ENCODE measurements at places on chromosomes 16 and 17.

GRCh38 chr17:75032720-75033280 is 14.0 kb downstream of the ATP5PD start:
- DNase-seq, result no peak

DNA sequence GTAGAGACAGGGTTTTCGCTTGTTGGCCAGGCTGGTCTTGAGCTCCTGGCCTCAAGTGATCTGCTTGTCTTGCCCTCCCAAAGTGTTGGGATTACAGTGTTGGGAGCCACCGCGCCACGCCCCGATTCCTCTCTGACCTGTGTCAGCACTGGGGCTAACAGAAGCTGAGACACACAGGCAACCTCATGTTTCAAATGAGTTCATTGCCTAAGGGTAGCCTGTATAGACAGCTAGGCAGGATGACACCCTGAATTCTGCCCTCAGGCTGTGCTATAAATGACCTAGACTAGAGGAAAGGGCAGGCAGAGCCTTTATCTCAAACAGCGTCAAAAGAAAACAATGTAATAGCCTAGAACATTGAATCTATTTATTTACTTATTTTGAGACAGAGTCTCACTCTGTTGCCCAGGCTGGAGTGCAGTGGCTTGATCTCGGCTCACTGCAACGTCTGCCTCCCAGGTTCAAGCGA is 2.3 kb upstream of the CDK3 start:
- DNase-seq, result no peak

DNA sequence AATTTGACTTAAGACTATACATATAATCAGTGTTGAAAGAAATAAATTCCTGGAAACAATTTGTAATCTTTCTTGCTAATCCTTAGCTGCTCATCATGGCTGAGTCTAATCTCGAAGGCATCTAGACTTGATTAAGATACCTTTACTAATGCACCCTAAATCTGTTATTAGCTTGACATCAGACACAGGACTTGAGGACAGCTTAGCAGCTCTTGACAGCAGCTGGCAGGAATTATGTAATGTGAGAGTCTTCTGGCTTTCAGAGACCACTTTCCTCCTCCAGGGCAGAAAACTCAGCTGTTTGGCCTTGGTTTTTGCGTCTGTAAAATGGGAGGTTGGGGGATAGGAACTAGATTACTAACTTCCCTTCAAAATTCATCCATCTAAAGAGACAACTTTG is 7.1 kb upstream of the MPP2 start:
- DNase-seq, result no peak

- peak; percentile 57 for DNase-seq
Measured at GRCh38 chr16:29815032-29815721, 775 bp upstream of the PAGR1 start.

DNA sequence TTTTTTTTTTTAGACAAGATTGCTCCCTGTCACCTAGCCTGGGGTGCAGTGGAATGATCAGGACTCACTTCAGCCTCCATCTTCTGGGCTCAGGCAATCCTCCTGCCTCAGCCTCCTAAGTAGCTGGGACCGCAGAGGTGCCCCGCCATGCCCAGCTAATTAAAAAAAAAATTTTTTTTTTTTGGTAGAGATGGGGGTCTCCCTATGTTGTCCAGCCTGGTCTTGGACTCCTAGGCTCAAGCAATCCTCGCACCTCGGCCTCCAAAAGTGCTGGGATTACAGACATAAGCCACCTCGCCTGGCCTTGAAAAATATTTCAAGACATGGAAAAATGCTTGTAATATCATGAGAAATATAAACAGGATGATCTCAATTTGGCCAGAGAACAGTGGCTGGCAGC is 42.9 kb downstream of the HAPSTR1 start:
- DNase-seq, result no peak

DNA sequence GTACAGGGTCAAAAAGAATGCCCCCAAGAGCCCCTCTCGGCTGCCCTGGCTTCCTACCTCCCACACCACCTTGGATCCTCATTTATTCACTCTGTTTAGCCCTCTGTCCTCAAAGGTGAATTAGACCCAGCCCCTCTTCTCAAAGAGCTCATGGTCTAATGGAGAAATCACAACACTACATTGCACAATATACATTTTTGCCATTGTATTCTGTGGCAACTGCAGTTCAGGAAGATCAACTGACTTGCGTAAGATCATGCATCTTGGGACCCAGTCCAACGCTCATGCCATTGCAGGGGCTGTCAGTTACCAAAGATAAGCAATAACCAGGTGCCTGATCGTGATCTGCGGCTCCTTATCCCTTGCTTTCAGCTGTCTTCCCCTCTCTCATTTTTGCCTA is 1.4 kb downstream of the KRT38 start:
- DNase-seq, result no peak

DNA sequence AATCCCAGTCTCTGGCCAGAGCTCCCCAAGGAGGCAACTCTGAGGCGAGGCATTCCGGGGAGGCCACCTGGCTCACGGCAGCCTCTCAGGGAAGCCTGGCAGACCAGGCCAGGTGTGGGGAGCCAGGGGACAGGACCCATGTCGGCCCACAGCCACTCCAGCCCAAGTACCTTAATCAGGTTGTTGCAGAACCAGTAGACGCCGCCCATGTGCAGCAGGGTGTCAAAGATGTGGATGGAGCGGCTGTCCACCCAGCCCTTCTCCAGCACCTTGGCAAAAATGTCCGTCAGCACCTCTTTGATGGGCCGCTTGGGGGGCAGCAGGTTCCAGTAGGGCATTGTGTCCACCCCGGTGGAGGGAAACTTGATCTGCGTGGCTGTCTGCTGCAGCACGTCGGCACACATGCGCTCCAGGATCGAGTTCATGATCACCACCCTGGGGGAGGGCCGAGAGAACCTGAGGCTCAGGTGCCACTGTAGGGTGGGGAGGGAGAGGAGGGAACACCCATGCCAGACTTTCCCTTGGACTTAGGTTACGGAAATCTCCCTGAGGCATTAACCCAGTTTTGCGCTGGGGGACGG is 7.8 kb downstream of the CSF3 start:
- no peak for DNase-seq

GRCh38 chr16:11032922-11033291 is 88.5 kb downstream of the CLEC16A start:
- DNase-seq, result no peak

DNA sequence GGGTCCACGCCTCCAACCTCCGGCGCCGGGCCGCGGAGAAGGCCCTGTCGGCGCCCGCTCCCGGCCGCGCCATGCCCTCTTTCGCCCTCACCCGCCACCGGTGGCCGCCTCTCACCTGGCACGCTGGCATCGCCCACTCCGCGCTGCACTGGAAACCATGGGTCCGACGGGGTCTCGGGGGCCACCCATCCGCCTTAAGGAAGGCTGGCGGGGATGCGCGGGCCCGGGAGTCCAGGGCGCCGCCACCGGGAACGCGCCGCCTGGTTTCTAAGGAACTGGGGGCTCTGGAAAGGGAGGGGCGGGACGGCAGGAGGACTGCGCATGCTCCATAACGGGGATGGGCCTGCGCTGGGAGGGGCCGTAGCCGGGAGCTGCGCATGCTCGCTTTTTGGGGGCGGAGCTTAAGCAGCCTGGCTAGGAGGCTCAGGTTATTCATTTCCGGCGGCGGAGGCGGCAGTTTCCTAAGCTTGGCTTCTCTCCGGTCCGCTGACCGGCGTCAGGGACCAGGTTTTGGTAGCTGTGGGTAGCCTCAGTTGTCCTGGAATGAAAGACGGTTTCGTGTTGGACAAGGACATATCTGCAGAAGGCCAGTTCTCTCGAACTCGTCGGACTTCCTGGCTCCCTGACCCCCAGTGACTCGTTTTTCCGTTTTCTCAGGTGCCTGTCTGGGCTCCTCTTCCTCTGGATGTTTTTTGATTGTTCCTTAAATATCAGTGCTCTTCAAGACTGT is at the start of gene GFOD2:
GFOD2 (minus strand) TSS at position 269 of the 730 bp plus-strand sequence. CDS start 33,601 bp downstream, outside the sequence.
- peak; percentile 99 for DNase-seq

GRCh38 chr17:17391668-17392370 is 85.0 kb upstream of the MED9 start:
- DNase-seq, result peak; percentile 38

DNA sequence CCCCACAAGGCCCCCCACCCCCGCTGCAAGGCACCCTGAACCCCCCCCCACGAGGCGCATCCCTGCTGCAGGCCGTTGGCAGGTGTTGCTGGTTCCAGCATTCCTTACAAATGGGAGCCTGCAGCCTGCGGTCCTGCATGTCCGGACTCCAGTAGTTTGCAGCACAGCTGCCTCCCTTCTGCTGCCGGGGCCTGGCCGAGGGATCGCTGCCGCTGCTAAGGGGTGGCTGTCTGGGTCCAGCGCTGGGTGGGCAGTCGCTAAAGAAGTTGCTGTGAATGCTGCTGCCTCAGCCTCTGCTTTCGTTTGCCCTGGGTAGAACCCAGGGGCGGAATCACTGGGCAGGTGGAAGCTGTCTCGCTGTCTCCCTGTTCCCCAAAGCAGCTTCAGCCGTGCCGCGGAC is 11.8 kb downstream of the UTS2R start:
- DNase-seq, result no peak

DNA sequence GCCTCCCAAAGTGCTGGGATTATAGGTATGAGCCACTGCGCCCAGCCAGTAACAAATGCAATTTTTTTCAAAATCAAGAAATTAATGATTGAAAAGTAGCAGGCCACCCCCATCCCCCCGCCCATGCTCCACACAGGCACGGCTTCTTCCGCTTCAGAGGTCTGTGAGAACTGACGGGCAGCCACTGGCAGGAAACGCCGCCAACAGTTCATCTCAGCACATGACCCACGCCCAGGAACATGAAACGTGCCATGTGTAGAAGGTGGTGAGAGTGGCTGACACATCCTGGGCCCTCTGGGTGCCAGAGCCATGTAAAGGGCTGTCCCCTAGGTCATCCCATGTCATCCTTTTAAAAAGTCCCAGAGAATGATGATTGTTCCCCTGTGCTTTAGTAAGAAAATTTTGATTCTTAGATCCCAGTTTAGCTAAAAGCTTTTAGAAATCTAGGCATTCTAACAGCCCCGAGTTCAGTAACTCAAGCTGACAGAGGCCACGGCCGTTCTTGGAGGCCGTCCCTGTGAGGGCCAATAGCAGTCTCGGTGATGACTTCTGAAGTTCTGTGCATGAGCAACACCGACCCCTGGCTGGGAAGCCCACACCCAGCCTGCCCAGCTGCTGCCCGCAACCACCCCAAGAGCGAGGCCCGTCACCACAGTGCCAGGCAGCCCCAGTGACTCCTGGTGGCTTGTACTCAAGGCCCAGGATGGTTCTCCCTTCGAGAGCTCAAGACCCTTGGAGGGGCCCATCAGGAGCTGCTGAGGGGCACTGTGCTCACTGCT is 52.1 kb downstream of the KLHDC4 start:
- peak; percentile 41 for DNase-seq

GRCh38 chr16:56479469-56479868 is 28.1 kb downstream of the OGFOD1 start:
- no peak for DNase-seq

DNA sequence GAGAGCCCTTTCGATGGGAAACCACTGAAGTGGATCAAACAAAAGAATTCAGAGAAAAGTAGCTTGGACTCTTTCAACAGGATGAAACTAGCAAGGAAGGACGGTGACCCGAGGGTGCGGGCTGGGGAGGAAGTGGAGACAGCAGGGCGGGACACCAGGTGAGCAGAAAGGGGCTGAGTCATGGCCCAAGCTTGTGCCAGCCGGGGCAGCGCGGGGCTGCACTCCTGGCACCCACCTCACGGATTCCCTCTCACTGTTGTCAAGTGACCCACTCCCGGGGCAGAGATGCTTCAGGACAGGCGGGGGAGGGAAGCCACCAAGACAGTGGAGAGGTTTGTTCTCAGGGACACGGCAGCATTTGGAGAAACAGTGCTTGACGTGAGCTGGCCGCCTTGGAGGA is 10.7 kb upstream of the RNF222 start:
- DNase-seq, result no peak

- DNase-seq, result no peak
Measured at GRCh38 chr16:50540711-50541007, 7.5 kb upstream of the NKD1 start.

GRCh38 chr16:68273459-68273858 is 9.1 kb downstream of the SLC7A6 start:
- DNase-seq, result no peak

DNA sequence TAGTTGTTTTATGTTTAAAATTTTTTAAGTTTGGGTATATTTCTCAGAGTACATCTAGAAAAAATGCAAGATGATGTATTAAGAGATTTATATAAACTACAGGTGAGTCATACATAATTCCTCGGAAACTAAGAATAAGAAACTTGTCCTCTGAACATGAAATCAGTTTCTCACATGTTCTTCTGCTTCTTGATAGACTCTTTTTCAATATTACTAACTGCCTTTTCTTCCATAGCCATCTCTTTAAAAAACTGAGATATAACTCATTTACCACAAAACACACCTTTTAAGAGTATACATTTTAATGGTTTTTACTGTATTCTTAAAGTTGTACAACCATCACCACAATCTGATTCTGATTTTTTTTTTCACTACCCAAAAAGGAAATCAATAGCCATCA is 238.4 kb upstream of the AXIN2 start:
- no peak for DNase-seq

GRCh38 chr16:29881050-29881449 is 18.0 kb upstream of the CDIPT start:
- DNase-seq, result no peak

DNA sequence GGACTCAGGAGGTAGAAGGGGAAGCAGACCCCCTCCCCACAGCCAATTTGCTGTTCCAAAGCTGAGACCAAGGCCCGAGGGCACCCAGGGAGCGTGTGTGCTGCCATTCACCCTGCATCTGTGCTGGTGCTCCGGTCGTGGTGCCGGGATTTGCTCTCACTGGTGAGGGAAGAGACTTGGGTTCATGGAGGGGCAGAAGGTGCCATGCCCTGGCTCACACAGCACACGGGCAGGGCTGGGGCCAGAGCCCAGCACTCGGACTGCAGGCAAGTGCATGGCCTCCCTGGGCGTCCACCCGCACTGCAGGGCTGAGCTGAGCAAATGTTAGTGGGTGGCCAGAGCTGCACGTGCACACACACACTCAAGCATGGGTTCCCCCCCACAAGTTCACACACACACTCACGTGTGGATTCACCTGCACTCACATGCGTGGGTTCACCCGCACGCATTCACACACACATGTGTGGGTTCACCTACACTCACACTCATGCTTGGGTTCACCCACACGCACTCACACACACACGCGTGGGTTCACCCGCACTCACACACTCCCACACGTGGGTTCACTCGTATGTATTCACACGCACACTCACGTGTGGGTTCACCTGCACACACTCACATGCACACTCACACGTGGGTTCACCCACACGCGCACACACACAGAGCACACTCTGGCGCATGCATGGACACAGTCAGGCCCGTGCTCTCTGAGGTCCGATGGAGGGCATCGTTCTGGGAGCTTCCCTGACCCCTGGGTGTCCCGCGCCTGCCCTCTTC is 57.0 kb upstream of the CBFA2T3 start:
- no peak for DNase-seq

- no peak for DNase-seq
Measured at GRCh38 chr16:52367821-52368220, 179.1 kb downstream of the TOX3 start.

GRCh38 chr16:4640572-4641305 is 16.1 kb downstream of the MGRN1 start:
- no peak for DNase-seq
